ENCODE measurements at places on chromosomes 3 and 15. TPM values are rescaled to one million over a fixed set of nuclear protein-coding genes. Genes with fewer than 3 reads are reported as not detected.

Gene GPR149
- total RNA-seq, result not detected

Gene CHDH
- 6.2 TPM for total RNA-seq

DNA sequence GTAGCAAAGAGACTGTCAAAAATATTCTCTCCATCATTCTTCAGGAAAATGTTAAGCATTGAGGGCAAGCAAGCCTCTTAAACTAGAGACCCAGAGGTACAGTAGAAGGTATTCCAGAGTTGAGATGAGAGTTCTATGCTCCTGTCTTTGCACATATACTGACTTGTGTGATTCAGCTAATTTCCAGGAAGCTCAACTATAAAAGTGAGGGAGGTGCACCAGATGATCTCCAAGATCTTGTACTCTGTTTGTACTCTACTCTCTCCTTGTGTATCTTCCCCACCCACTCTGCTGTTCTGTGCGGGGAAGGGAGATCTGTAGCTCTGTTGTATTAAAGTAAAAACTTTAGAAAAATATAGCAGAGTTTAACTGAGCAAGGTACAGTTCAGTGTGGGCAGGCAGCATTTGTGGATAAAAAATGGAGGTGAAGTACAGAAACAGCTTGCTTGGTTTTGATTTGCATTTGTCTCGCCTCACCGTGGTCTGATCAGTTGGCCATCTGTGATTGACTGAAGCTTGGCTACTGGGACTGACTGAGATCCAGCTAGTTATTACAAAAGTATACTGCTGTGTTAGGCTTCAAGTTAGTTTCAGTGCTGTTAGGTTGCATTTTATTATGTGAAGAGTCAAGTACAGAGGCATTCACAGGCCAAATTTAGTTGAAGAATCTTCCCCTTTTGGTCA lies 463.1 kb upstream of the GOLIM4 start:
- DNase-seq, result no peak

- peak; percentile 20 for DNase-seq
These were observed 498.1 kb upstream of the TPRG1 start for GRCh38 chr3:188673646-188674186.

GRCh38 chr3:59381282-59381681 lies 331.5 kb upstream of the CFAP20DC start:
- no peak for DNase-seq

Gene B4GALT4
- 15.0 TPM for total RNA-seq

- no peak for DNase-seq
These were observed 17.9 kb upstream of the CNOT10 start for GRCh38 chr3:32667072-32667582.

Gene UBE2E2
- total RNA-seq, result 35.8 TPM

Gene GRAMD2A
- 0.77 TPM for total RNA-seq

Gene AADAC
- not detected for total RNA-seq

DNA sequence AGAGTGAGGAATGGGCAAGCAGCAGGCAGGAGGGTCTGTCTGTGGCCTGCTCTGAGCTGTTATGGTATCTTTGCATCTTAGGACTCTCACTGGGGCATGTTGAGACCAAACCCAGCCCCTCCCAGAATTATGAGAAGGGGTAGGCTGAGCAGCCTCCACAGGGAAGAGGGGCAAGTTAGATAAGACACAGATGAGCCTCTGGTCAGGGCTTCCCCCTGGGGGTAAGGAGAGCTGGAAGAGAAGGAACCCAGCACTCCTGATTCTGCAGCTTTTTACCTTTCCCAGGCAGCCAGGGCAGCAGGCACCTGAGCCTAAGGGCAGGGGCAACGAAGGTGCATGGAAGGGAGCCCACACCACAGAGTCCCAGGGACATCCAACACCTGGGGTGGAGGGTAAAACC lies 19.3 kb downstream of the DUOX1 start:
- no peak for DNase-seq

DNA sequence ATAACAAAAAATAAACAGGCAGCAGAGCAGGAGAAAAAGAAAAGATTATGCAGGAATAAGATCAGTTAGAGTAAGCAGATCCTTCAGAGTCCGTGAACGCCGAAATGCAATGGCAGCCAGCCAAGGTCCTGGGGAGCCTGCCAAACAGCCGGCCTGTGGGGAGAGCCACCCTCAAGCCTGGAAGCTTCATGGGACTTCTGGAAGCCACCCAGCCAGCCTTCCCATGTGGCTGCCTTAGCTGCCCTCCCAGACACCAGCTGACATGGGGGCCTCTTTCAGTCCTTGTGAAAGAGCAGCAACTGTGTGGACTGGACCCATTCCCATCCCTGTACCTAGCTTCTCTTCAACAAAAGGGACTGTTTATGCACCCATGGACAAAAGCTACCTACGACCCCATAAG lies 64.9 kb upstream of the RAD18 start:
- peak; percentile 25 for DNase-seq

Gene LRRC58
- 29.2 TPM for total RNA-seq

Gene GOLGA6L10
- total RNA-seq, result 0.74 TPM

GRCh38 chr3:126389794-126390146 lies 4.9 kb upstream of the CFAP100 start:
- no peak for DNase-seq

Gene COL8A1
- total RNA-seq, result 5.2 TPM

Gene FAM43A
- 69.2 TPM for total RNA-seq

DNA sequence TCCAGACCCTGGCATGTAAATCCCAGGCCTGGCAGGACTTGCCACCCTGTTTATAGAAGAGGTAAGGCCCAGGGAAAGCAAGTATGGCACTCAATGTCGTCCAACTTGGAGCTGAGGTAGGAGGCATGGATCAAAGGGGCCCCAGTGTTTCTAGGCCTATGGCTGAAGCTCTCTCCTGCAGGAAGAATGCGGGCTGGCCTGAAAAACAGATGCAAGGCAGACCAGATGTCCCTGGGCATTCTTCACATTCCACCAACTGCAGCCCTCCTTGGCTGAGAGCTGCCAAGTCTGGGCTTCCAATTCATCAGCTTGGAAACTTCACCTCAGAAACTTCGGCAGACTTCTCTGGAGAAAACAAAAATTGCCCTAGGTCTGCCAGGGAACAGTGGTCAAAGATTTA lies 22.2 kb downstream of the MESD start:
- DNase-seq, result no peak

GRCh38 chr3:192727032-192727847 lies at the start of gene FGF12:
Gene FGF12, minus strand, starts transcription at chr3:192727541.
- peak; percentile 60 for DNase-seq

- DNase-seq, result no peak
These were observed 274.4 kb downstream of the ADAMTSL3 start for GRCh38 chr15:83928392-83928734.

Gene ANKRD63
- total RNA-seq, result 0.63 TPM

- DNase-seq, result no peak
These were observed 20.4 kb upstream of the SHC4 start for GRCh38 chr15:48984021-48984710.

Gene SPRED1
- total RNA-seq, result 15.9 TPM

Gene LRRN1
- not detected for total RNA-seq

- no peak for DNase-seq
These were observed 164.2 kb downstream of the FOXP1 start for GRCh38 chr3:71419369-71419768.

Gene CHST13
- not detected for total RNA-seq

GRCh38 chr3:141456301-141456625 lies 30.6 kb upstream of the RASA2 start:
- DNase-seq, result no peak

Gene CYP8B1
- not detected for total RNA-seq

Gene PPM1L
- 6.8 TPM for total RNA-seq

Gene PGBD4
- 1.4 TPM for total RNA-seq

GRCh38 chr3:102140116-102140515 lies 290.8 kb downstream of the NFKBIZ start:
- DNase-seq, result no peak

Gene DAG1
- total RNA-seq, result 27.7 TPM

GRCh38 chr3:149448331-149448831 lies 26.1 kb upstream of the TM4SF4 start:
- DNase-seq, result peak; percentile 25

- DNase-seq, result no peak
These were observed 251.7 kb downstream of the KCNMB2 start for GRCh38 chr3:178787960-178788359.

- DNase-seq, result no peak
These were observed 98.5 kb upstream of the MEF2A start for GRCh38 chr15:99467338-99467720.

DNA sequence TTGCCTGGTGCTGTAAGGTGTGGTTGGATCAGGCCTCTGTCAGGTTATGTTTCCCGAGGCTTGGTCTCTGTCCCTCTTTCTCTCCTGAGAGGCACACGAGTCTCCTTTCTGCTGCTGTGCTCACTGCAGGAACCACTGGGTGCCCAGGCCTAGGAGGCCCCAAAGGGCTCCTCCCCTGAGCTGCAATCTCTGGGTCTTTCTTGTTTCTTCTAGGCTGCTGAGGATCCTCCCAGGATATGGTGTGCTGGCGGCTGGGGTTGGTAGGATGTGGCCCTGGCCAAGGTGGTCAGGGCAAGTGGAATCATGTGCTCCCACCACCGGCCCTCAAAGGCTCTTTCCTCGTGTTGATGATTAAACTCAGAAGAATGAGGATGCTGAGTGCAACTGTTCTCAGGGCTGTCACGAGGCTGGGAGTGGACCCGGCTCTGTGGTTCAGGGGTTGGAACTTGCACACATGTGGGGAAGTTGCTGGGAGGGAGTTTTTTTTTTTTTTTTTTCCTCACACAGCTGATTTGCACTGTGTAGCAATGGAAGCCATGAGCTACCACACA lies 43.6 kb upstream of the CTSH start:
- peak; percentile 94 for DNase-seq

DNA sequence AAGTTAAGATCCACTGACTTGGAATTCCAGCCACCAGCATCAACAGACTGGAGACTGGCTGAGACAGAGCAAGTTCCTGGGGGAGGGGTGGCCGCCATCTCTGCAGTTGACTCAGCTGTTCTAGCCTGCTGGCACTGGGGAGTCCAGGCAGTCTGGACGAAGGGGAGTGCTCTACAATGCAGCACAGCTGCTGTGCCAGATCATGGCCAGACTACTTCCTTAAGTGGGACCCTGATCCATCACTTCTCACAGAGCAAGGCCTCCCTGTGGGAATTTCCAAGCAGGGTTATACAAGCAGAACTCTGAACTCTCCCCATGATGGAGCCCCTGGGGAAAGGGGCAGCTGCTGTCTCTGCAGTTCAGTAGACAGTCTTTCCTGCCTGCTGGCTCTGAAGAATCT lies 35.2 kb downstream of the PYGO1 start:
- peak; percentile 58 for DNase-seq

GRCh38 chr3:152664766-152665165 lies 170.2 kb upstream of the P2RY1 start:
- DNase-seq, result no peak

GRCh38 chr15:99613887-99614647 lies 48.3 kb downstream of the MEF2A start:
- DNase-seq, result no peak

- peak; percentile 27 for DNase-seq
These were observed 114.0 kb upstream of the OSTN start for GRCh38 chr3:191085091-191085490.

DNA sequence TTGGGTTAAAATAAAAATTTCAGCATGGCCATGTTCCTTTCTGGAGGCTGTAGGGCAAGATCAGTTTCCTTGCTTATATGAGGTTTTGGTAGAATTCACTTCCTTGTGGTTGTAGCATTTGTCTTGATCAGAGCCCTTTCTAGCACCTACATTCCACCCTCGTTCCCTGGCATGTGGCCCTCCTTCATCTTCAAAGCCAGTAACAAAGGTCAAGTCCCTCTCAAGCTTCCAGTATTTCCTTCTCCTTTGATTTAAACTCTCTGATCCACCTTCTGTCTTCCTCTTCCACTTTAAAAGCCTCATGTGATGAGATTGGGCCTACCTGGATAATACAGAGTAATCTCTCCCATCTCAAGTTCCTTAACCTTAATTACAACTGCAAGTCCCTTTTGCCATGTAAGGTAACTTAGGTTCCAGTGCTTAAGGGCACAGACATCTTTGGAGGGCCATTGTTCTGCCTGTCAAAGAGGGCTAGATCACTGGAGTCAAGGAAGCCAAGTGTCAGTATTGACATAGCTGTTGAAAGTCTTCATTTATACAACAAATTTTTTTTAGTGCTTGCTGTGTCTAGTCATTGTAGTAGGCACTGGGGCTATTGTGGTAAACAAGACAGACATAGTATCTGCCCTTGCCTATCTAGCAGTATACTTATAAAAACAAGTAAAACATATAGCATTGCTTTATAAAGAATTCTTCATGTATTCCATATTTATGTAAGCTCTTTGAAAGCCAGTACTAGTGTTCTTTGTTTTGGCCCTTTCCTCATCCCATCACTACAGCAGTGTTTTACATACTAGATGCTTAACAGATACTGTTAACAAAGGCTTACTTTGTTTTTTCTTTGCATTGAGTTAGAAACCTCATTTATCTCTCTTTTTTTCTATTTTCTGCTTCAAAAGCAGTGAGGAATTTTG lies 40.7 kb downstream of the GLCE start:
- no peak for DNase-seq

- DNase-seq, result peak; percentile 48
These were observed 203.7 kb downstream of the ABHD5 start for GRCh38 chr3:43894176-43895049.

GRCh38 chr3:194139071-194139813 lies 3.3 kb downstream of the HES1 start:
- peak; percentile 88 for DNase-seq

Gene CRYBG3
- 18.0 TPM for total RNA-seq

All from Daoy (cell line).